ENCODE measurements at places on chromosomes 2 and 18. TPM values are rescaled to one million over a fixed set of nuclear protein-coding genes. Genes with fewer than 3 reads are reported as not detected.
A peak's percentile ranks its signal among the peaks of the same experiment; 100 is the strongest.

GRCh38 chr18:7290077-7290476 is 59.2 kb downstream of the LRRC30 start:
- no peak for ATAC-seq

- no peak for ATAC-seq
Observed at GRCh38 chr2:237883951-237884446, 24.6 kb downstream of the RAMP1 start.

- no peak for ATAC-seq
Observed at GRCh38 chr2:36392571-36393255, 37.1 kb downstream of the CRIM1 start.

Gene DSG1
- total RNA-seq, result not detected

Gene AQP12B
- total RNA-seq, result not detected

DNA sequence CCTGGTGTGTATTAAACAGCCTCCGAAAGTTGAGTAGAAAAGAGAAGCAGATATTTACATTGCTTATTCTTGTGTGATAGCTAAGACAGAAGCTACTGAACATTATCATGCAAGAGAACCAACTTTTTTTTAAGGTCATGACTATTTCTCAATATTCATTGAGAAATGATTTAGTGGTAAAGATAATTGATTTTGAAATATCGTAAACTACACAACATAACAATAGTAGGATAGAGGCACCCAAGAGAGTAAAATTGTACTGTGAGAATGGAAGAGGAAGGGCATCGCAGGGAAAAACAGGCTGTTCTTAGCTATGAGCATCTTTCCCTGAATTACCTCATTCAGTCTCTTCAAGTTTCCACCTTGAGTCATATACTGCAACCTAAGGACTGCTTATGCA is 25.2 kb downstream of the HRH4 start:
- peak; percentile 57 for ATAC-seq

Gene GREB1L
- not detected for total RNA-seq

Measured in activated T-helper 17 cell treated with anti-CD3 and anti-CD28 coated beads, Interleukin-2, amount 50 U/mL, for 72 hours (primary cell).